ENCODE measurements at places on chromosomes 7 and 10.

DNA sequence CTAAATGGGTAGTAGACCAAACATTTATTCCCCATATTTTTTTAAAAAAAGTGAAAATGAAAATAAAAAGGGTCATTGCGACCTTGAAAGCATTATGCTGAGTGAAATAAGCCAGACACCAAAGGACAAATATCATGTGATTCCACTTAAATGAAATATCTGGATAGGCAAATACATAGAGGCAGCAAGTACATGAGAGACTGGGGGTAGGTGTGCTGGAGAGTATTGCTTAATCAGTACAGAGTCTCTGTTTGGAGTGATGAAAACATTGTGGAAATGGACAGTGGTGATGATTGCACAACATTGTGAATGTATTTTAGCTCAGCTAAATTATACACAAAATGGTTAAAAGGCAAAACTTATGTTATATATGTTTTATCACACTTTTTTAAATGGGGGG is 169.4 kb downstream of the AKR1D1 start:
- DNase-seq = no peak

DNA sequence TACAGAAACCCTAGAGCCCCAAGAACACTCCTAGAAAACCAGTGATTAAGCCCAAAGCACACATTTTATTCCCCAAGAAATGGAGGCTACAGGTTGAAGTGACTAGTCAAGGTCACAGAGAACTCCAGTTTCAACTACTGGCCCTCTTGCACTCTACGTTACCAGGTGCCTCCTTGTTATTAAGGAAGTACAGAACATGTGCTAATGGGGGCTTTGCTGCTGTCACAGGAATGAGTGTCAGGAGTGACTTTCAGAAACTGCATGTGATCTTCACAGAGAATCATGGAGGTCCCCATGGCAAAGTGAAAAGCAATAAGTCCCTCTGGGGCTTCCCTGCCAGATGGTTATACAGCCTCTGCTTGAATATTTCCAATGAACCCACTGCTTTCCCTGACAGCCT is 19.3 kb downstream of the JAZF1 start:
- DNase-seq = no peak

GRCh38 chr10:112643600-112644264 is 196.7 kb downstream of the VTI1A start:
- no peak for DNase-seq

DNA sequence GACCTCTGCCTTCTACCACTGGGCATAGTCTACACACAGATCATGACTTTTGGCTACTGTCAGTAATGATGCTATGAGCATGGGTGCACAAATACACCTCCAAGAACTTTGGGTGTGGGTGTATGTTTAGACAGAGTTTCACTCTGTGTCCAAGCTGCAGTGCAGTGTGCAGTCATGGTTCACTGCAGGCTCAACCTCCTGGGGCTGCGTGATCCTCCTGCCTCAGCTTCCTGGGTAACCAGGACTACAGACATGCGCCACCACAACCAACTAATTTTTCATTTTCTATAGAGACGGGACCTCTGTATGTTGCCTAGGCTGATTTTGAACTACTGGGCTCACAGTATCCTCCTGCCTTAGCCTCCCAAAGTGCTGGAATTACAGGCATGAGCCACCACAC is 194.4 kb downstream of the NSUN6 start:
- no peak for DNase-seq

DNA sequence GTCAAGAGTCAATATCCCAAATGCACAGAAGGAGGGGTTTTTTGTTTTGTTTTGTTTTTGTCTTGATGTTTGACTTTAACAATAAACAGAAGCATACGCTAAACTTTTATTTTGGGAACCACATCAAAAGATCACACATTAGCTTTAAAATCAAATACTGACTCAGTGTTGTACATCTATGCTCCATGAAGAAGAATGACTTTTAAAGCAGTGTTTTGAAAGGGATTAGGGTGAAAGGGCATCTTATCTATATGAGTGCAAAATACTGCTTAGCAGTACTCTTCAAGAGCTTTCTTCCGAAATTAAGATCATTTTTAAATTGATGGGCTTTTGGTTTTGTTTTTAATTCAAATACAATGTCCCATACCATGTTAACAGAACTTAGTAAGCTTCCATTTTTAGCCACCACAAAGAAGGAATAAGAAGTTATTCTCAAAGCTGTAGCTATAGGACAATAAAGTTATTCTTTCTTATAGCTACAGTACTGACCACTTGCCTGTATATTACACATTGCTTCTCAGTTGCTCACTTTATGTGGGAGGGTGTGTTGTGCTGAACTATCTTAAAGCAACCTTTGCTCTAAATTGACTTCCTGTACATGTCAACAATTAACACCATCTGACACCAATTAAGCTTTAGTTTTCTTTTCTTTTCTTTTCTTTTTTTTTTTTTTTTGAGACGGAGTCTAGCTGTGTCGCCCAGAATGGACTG is 144.3 kb upstream of the KAT6B start:
- no peak for DNase-seq

DNA sequence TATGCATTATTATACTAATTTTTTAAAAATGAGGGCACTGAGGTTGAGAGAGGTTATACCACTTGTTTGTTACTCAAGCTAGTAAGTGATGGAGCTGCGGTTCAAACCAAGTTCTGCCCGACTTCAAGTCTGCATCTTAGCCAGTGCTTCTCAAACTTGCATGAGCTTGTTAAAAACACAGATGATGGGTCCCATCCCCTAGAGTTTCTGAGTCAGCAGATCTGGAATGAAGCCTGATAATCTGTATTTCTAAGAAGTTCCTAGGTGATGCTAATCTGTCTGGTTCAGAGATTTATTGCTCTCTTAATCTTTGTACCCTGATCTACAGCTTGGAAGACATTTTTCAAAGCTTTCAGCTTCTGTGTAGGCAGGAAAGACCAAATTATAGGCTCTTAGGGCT is 67.7 kb upstream of the CC2D2B start:
- DNase-seq = no peak

DNA sequence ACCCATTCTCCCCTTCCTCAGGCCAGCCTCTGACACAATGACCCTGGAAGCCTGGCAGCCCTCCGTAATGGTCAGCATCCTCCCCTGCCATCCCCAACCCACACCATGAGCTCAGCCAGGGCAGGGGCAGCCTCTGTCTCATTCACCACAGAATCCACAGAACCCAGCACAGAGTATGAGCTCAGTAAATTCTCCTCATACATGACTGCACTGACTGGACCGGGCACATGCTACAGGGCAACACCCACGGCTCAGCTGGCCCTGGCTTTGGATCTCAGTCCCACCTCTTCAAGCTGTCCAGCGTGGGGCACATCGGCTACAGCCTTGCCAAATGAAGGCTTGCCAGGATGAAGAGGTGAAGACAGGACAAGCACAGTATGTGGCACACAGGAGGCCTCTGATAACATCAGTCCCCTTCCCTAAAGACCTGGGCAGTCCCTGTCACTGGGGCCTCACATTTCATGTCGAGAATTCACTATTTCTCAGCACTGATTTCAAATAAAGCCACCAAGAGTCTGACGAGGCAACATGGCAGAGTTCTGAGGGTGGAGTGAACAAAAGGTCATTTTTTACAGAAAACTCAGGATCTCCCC is 7.9 kb downstream of the GPRIN2 start:
- DNase-seq = no peak

GRCh38 chr7:140883378-140883777 is 41.4 kb downstream of the BRAF start:
- DNase-seq = no peak

DNA sequence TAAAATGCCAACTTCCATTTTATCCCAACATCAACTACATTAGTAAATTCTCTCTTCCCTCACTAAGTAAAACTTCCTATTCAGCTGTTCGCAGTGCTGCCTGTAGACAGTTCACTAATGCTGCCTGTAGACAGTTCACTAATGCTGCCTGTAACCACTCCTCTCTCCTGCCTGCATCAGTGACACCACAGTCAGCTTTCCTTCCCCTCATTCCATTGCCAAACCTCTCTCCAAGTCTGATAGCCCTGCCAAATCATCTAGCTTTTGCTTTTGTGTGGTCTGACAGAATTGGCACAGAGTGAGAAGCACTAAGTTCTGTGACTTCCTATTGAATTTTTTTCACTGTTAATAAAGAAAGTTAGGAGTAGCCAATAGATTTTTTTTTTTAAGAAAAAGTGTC is 43.0 kb upstream of the MACC1 start:
- no peak for DNase-seq

DNA sequence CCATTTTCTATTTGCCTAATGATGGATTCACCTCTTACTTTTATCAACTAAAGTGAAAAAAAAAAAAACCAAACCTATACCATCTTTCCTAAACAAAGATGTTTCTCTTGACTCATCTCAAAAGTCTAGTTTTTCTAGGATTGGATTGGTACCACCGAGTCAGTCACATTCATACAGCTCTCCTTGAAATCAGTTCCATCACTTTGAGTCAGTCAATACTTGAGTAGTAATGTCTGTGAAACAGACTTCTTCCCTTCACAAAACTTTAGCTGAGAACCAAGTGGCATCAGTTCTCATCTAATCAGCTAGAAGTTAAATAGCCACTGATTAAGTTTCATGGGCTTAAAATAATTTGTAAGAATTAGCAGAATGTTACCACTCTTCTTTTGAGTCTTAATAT is 13.3 kb downstream of the CDK6 start:
- no peak for DNase-seq

DNA sequence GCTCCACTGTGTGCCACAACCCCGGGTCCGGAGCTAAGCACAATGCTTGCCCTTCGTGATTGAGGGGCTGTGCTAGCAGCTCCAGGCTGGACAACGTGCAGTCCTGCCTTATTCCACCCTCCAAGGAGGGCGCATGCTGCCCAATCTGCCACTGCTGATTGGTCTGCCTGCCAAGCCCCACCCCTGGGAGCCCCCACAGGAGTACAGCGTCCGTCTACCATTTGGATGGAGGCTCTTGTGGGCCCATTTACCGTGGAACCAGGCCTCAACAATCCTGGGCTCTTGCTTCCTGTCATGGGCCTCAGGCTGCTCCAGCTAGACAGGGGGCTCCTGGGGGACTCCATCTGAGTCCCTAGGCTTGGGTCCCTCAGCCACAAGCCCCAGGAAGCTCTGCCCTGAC is 173.3 kb downstream of the SLIT1 start:
- no peak for DNase-seq

DNA sequence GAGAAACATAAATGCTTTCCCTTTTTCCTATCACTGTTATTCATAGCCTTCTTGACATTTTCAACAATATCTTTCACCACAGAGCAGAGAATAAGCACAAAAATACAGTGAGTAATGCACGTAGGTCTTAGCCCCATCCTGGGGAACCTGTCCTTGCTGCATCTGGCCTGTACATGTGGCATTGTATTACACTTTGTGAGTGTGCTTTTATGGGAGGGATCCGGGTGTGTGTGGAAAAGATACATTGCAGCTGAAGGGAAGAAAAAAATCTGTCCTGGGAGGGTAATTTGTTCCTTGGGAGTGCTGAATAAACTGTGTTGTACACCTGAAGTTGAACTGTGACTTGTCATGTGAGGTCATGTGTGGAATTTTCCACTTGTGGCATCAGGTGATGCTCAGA is 422.7 kb upstream of the LRGUK start:
- no peak for DNase-seq

DNA sequence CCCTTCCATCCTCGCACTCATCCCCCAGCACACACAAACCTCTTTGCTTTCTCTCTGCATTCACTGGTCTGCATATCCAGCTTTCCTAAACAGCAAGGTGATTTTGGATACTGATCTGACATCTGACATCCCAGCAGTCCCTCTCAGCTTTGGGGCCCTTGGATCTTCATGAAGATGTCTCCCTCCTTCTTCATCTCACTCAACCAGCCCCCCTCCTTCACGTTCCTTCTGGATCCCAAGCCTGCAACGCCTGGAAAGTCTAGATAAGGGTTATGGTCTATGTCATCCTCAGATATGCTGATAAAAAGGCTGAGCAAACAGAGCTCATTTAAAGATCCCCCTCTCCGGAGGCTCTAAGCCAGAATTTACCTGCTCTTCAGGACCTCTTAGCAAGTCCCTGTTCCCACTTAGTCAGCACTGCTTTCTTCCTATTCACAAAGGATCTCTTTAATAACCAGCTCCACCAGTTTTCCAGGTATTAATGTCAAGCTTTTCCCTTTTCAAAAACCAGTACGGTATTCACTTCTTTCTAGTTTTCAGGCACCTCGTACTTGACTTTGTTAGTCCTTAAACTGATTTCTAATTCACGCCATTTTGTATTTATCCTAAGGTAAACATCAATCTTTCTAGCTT is 38.9 kb downstream of the CREB3L2 start:
- DNase-seq = no peak

DNA sequence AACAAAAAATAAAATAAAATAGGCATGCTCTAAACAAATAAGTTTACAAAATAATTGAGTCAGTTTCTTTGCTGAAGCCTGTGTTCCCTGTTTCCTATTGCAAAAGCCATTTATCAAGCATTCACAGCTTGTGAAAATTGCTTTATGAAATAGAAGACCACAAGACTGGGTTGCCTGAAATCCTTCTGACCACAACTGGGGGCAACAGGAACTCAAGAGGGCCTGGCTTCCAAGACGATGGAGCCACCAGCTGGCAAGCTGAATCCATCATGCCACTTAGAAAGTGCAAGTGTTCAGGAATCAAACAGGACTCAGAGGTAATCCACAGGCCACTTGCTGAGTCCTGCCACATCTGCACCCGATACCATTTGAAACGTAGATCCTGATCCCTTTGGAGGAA is 752 bp upstream of the ABCA13 start:
- DNase-seq = no peak

DNA sequence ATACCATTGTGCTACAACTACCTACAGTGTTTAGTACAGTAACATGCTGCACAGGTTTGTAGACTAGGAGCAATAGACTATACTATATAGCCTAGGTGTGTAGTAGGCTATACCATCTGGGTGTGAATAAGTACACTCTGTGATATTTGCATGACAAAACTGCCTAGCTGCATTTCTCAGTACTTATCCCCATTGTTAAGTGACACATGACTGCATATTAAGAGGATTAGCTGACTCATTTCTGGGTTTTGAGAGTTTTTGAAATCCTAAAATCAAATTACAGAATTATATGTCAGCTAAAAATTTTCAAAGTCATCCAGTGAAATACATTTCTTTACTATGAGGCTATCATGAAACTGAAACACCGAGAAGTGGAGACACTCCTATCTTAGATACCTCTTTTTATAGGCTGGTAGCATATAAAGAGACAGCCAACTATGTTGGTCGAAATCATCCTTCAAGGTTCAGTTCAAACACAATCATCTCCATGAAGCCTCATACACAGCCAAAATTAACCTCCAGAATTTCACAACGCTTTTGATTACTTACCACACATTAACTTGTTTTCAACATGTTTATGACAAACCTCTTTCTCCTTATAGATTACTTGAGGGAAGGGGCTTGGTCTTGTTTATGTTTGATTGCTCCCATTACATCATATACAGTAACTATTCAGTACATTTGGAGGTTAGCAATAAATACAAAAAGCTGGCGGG is 89.8 kb upstream of the ANK3 start:
- DNase-seq = no peak

DNA sequence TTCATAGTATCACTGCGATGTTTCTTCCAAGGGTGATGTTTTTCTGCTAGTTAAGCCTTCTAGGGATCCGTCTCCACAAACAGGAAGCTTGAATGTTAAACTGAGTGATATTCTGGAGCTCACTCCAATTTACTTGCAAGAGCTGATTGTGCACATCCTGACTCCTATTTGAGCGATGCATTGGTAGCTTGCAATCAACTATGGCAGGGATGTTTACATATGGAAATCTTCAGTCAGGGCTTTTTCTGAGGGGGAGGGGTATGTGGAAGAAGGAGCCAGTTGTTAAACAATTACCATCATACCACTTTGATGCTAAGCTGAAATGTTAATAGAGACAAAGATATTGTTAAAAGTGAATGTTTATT is 43.2 kb upstream of the NXPH1 start:
- no peak for DNase-seq

- DNase-seq = no peak
Observed at GRCh38 chr10:74949034-74949832, 122.8 kb downstream of the KAT6B start.

Measured in activated CD4-positive, alpha-beta T cell treated with anti-CD3 and anti-CD28 coated beads for 24 hours (primary cell).